ENCODE measurements at places on chromosomes 5 and 9.

DNA sequence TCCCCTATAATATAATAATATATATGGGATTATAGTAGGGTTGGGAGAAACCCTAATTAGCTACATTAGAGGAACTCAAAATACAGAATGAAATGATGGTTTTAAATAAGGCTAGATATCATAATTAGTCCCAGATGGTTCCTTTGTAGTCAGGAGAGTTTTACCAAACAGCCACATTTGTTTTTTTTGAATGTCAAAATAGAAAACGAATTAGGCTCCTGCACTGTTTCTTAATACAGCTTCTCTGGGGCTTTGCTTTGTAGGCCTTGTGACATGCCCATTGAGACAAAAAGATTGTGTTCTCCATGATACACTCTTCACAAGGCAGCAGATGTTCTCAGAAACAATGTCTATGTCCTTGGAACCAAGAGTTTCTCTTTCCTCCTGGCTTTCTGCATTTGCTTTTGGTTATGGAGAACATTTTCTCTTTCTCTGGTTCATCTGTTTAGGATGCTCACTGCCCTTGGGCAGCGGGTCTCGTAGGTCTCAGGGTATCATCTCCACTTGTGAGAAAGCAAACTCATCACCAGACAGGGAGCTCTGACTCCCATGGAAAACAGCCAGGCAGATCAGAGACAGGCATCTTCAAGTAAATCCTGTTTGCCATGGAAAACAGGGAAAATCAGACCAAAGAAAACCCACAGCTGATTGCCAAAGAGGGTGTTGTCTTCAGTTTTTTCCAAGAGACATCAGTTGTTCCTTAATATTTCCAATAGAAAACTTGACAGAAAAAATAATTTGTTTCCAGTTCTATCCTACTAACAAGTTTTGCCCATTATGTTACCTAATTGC is 54.1 kb upstream of the RPS23 start:
- no peak for DNase-seq

DNA sequence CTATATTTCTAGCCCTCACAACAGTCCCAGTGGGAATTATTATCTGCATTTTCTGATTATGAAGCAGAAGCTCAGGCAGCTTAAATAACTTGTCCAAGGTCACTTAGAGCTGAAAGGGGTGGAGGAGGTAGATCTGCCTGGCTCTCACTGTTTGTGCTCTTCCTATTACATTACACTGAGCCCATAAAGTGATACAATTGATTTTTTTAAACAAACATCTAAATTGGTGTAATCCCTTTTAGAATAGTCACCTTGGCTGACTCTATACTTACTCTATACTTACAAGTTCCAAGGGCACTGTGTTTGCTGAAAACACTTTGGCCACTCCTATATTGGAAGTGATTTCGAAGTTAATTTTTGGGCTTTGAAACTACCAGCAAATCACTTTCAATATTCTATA is 144.7 kb downstream of the APBA1 start:
- DNase-seq = no peak

DNA sequence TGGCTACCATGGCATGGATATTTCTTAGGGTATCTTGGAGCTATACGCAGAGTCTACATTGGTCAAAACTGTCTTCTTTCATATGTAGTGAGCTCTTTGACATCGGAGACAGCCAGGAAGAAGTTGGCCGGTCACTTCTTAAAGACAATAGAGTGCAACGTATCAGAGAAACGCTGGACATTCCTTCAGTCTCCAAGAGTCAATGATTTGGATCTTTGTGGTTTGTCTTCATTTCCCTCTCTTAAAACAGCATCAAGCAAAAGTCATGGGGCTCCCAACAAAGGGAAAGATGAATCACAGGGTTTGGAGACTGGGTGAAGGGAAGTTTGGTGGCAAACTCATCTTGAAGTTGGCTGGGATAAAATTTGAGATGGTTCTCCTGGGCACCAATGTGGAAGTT is 320.1 kb downstream of the AGTPBP1 start:
- DNase-seq = no peak

DNA sequence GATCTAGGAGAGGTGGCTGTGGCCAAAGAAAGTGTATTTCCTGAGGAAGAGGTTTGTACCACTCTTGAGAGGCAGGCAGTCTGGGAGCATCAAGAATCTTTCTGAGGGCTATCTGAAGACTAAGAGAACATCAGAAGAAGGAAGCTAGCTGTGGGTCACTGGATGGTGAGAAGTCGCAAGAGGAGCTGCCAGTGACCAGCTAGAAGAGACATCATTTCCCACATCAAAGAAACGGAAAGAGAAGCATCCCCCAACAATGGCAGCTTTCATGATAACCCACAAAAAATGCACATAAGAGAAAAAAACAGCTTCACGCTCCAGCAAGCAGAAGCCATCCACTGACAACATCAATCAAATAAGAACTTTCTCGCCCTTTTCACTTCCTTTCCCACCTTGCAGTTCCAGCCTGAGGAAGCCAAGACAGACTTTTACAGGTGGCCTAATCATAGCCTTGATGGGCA is 25.0 kb upstream of the CEP78 start:
- no peak for DNase-seq

DNA sequence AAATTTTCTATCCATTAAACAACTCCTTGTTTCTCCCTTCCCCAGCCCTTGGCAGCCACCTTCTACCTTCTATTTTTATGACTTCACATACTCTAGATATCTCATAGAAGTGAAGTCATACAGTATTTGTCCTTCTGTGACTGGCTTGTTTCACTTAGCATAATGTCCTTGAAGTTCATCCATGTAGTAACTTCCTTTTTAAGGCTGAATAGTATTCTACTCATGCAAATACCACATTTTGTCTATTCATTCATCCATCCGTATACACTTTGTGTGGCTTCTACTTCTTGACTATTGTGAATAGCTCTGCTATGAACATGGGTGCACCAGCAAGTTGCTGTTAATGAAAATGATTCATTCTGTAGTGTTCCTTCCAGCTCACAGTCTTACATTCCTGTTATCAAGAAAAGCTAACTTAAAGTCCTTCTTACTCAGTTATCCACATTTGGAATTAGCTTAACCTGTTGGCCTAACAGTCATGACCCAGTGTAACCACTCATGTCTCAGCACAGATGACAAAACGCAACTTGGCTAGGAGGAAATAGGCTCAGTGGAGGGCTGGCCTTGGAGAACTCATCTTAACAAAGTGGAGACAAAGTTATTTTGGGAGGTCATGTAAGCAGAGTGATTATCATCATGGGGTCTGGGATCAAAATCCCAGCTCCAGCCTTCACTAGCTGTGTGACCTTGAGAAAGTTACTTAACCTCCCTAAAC is 129.7 kb upstream of the MAP3K1 start:
- DNase-seq = no peak

- DNase-seq = no peak
Measured at GRCh38 chr9:128392302-128393144, 21.3 kb downstream of the URM1 start.

DNA sequence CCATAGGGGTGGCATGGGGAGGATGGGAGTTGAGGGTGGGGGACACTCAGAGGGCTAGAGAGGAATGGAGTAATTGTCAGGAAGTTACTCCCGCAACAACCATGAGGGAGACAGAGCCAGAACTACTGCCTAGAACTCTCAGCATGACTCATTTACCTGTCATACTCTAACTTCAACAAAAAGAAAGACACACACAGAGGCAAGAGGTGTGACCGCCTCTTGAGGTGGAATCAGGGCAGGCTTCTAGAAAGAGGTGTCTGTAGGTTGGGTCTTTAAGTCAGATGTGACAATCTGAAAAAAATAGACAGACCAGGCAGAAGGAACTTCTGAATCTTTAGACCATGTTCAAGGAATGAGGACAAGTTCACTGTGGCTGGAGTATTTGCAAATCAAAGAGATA is 73.4 kb downstream of the GABBR2 start:
- no peak for DNase-seq

- DNase-seq = no peak
Measured at GRCh38 chr9:114178076-114178475, 22.7 kb downstream of the COL27A1 start.

GRCh38 chr5:143653766-143654282 is 158.1 kb upstream of the HMHB1 start:
- no peak for DNase-seq

DNA sequence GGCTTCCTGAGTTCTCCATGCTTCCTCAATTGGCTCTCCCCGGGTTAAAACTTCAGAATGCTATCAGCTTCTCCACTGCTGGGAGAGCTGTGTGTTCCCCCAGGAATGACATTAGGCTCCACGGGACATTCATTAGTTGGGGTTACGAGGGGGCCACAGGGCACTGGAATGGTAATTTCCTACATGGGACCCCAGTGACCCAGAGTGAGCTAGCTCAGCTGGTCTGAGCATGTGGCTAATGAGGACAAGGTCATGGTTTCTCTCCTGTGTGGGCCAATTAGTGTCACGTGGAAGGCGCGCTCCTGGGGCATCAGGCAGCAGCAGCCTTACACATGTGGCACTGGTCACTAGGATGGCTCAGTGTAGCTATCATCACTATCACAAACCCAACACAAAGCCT is 21.0 kb downstream of the LSM11 start:
- no peak for DNase-seq

GRCh38 chr9:2693056-2693455 is 24.3 kb upstream of the KCNV2 start:
- no peak for DNase-seq

GRCh38 chr9:89006267-89006666 is 15.0 kb downstream of the S1PR3 start:
- DNase-seq = no peak

- no peak for DNase-seq
Measured at GRCh38 chr9:121826711-121827110, 175.3 kb downstream of the DAB2IP start.

DNA sequence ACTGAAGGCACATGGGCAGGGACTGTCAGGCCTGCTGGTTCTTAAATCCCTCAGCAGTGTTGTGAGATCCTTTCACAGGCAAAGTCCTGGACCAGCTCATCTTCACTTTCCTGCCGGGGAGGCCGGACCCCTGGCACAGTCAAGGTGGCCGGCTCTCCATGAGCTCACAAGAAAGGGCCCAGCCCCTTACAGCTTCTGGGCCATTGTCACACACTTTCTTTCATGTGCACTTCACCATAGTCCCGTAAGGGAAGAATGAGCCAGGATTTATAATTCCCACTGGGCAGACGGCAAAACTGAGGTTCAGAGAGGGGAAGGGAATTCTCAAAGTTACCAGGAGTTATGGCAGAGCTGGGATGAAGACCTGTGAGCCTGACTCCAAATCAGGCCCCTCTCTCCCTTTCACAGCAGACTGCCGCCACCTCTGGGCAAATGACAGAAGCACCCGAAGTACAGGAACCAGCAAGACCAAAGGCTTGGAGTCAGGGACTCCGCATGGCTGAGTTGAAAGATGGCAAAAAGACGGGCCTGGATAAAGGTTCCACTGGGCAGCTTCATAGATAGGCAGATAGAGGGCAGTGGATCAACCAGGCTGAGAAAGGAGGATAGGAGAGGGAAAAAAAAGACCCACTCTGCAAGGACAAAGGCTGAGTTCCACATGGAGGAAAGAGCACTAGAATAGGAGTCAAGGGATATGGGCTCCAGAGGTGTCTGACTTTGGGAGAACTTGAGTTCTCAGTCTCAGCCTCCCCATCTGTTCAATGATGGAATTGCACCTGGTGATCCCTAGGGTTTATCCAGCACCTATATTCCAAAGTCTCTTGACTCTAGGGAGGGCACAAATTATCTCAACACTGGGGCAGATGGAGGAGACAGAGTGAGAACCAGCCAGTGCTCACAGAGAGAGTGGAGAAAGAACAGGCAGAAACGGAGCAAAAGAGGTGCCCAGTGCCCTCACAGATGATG is 128.7 kb downstream of the PAX5 start:
- no peak for DNase-seq

GRCh38 chr5:73278693-73279092 is 105.7 kb downstream of the TMEM174 start:
- DNase-seq = no peak

- no peak for DNase-seq
Measured at GRCh38 chr5:50768634-50769033, 102.2 kb downstream of the PARP8 start.

GRCh38 chr5:135833961-135834638 is 363 bp upstream of the SLC25A48 start:
- no peak for DNase-seq

DNA sequence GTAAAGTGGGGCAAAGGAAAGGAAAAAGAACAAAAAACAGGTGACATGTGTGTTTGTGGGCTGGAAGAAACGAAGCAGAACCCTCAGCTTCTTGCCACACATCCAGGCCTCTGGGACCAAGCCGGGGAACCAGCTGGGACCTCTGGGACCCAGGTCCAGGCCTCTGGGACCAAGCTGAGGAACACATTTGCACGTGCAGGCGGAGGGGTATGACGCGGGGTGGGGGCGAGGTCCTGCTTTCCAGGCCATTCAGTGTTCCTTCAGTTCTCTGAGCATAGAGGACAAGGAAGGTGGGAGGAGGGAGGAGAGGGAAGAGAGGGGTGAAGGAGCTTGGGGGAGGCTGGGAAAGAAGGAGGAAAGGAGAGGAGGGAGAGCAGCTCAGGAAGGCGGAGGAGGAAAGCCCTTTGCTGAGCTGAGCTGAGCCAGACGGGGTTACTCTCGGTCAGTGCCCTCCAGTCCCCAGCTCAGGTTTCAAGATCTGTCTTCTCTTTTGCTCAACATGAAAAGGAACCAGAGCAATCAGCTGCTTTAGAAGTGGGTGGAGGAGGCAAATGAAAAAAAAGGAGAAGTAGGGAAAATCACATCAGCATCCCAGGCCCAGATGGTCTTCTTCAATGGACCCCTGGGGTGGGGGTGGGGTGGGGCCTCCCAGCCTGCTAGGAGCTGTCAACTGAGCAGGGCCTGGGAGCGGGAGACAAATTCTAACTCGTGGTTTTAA is 59.1 kb downstream of the ABCA1 start:
- DNase-seq = peak; percentile 61

- DNase-seq = no peak
Measured at GRCh38 chr9:79384501-79384900, 187.3 kb upstream of the TLE4 start.

DNA sequence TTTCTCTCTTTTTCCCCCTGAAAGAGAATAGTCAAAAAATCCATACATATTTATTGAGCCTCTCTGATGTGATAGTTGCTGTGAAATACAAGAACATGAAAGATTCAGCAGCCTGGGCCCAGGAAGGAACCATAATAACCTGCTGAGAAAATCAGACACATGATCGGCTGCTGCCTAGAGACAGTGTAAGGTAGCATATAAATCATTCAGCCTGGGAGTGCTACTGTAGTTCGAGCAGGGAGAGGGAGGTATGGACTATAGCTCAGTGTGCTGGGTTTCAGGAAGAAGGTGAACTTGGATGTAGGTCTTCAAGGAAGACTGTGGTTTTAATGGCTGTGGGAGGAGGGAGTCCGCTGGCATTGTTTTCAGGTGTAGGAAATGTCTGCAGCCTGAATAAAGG is 469.1 kb downstream of the RAB3C start:
- no peak for DNase-seq

Data from AG09319 (cell line).